Aorta (tissue), 5 donors: ENCODE measurements at places on chromosomes 2 and 18. TPM values are rescaled to one million over a fixed set of nuclear protein-coding genes. Genes with fewer than 3 reads are reported as not detected.

Gene INPP5D
- 0.95 TPM for polyA plus RNA-seq

Gene ADAM23
- 1.0 TPM for polyA plus RNA-seq

Gene SPC25
- polyA plus RNA-seq = 0.23 TPM

Gene SCN1A
- not detected for polyA plus RNA-seq

Gene CYP27A1
- polyA plus RNA-seq = 40.4 TPM

Gene CASP8
- polyA plus RNA-seq = 9.7 TPM

Gene CFC1
- polyA plus RNA-seq = not detected

Gene ARHGAP25
- 6.0 TPM for polyA plus RNA-seq

Gene COL4A4
- polyA plus RNA-seq = 14.9 TPM

Gene GPR155
- polyA plus RNA-seq = 1.9 TPM

Gene ALK
- polyA plus RNA-seq = not detected

Gene HOXD13
- polyA plus RNA-seq = not detected

Gene SMYD1
- polyA plus RNA-seq = under 0.01 TPM

Gene SLC5A7
- polyA plus RNA-seq = not detected

Gene MATN3
- 1.9 TPM for polyA plus RNA-seq

Gene BMP10
- not detected for polyA plus RNA-seq

Gene DPY30
- polyA plus RNA-seq = 131 TPM

Gene CAPN14
- 0.18 TPM for polyA plus RNA-seq

Gene TUBA3E
- polyA plus RNA-seq = 1.3 TPM

Gene NEUROD1
- polyA plus RNA-seq = 1.5 TPM

Gene C1GALT1C1L
- polyA plus RNA-seq = 1.4 TPM

Gene FHOD3
- polyA plus RNA-seq = 9.6 TPM

Gene PPP1R1C
- 1.4 TPM for polyA plus RNA-seq

Gene NYAP2
- 0.15 TPM for polyA plus RNA-seq

Gene TTN
- polyA plus RNA-seq = 1.3 TPM

Gene PIKFYVE
- 6.8 TPM for polyA plus RNA-seq

Gene SLC4A3
- 3.0 TPM for polyA plus RNA-seq

Gene APOB
- polyA plus RNA-seq = 0.38 TPM

Gene SP140
- 0.15 TPM for polyA plus RNA-seq

Gene SNORC
- 5.1 TPM for polyA plus RNA-seq

Gene ANKRD30BL
- not detected for polyA plus RNA-seq

Gene VIT
- polyA plus RNA-seq = not detected

Gene LIMS4
- 69.1 TPM for polyA plus RNA-seq

Gene LYG2
- not detected for polyA plus RNA-seq

Gene PARD3B
- 6.8 TPM for polyA plus RNA-seq

Gene RBMS1
- polyA plus RNA-seq = 79.8 TPM

Gene CHRND
- not detected for polyA plus RNA-seq

Gene ASNSD1
- 34.3 TPM for polyA plus RNA-seq

Gene IMPA2
- 7.9 TPM for polyA plus RNA-seq

Gene ANKRD29
- polyA plus RNA-seq = 5.5 TPM

Gene MLPH
- polyA plus RNA-seq = 4.5 TPM

Gene C2orf92
- polyA plus RNA-seq = 36.3 TPM

Gene SMAD4
- polyA plus RNA-seq = 36.2 TPM

Gene FAM168B
- polyA plus RNA-seq = 31.3 TPM

Gene CCDC85A
- 0.28 TPM for polyA plus RNA-seq

Gene DSG2
- 3.3 TPM for polyA plus RNA-seq

Gene SLC11A1
- polyA plus RNA-seq = 1.9 TPM

Gene PIEZO2
- 0.50 TPM for polyA plus RNA-seq

Gene UPP2
- not detected for polyA plus RNA-seq
